ENCODE measurements at places on chromosomes 4 and X.

GRCh38 chrX:120568035-120568434, 7.3 kb upstream of the CUL4B start:
- no peak for DNase-seq

GRCh38 chr4:89720981-89721380, 116.0 kb downstream of the SNCA start:
- DNase-seq: no peak

GRCh38 chr4:31682796-31683195, 962.6 kb downstream of the PCDH7 start:
- no peak for DNase-seq

GRCh38 chr4:110622841-110623717, at the start of gene PITX2:
PITX2 (minus strand) TSS chr4:110623077; CDS start chr4:110622460, 617 bp downstream.
- DNase-seq: no peak
